ENCODE measurements at places on chromosomes 12 and 14. TPM values are rescaled to one million over a fixed set of nuclear protein-coding genes. Genes with fewer than 3 reads are reported as not detected.

Gene OR4E2
- not detected for total RNA-seq

Gene OR4K17
- not detected for total RNA-seq

Gene ANO2
- not detected for total RNA-seq

Gene KRT74
- not detected for total RNA-seq

Gene NGB
- not detected for total RNA-seq

Gene TAOK3
- total RNA-seq = 28.0 TPM

Gene KRT6C
- not detected for total RNA-seq

Gene KLRC3
- total RNA-seq = not detected

Gene CFAP251
- total RNA-seq = 4.2 TPM

Gene VDR
- total RNA-seq = 13.4 TPM

Gene PZP
- not detected for total RNA-seq

Gene MYH6
- total RNA-seq = not detected

Gene BICDL1
- not detected for total RNA-seq

DNA sequence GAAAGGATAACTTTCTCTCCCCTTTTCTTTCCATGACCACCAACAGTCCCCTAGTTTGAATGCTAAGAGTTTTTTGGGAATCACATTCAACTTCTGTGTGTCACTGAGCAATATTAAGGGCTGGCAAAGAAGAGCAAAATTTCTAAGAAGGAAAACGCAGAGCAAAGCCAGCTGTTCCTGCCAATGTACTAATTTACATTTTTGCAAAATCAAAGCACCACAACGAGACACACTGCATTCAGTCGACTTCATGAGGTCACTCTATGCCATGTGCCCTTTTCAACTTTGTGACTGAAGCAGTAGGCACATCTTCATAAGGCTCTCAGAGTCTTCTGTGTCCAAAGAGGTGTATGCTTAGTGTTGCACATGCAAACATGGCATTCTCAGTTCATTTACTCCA is 66.4 kb downstream of the PTPRR start:
- no peak for DNase-seq

GRCh38 chr12:11765421-11765816 is 115.9 kb downstream of the ETV6 start:
- no peak for DNase-seq

DNA sequence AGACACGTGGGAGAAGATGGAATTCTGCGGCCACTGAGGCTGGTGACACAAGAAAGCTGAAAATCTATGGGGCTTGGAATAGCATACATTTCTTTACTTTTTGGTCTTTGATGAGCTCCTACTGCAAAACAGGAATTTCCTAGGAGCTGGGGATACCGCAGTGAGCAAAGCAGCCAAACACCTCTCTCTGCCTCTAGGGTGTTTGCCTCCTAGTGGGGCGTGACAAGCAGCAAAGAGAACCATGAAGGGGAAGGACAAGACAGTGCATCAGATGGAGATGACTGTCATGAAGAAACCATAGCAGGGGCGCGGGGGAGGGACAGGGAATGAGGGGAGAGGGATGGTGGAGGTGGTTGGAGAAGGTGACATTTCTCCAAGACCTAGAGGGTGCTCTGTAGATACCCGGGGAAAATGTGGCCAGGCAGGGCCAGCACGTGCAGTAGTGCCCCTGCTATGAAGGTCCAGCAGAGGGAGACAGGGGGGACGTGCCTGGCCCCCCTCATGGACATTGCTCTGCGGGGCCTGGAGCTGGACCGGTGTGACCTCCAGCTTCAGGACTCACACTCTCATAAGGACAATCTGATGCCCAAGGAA is 58.6 kb downstream of the SERPINA3 start:
- no peak for DNase-seq

DNA sequence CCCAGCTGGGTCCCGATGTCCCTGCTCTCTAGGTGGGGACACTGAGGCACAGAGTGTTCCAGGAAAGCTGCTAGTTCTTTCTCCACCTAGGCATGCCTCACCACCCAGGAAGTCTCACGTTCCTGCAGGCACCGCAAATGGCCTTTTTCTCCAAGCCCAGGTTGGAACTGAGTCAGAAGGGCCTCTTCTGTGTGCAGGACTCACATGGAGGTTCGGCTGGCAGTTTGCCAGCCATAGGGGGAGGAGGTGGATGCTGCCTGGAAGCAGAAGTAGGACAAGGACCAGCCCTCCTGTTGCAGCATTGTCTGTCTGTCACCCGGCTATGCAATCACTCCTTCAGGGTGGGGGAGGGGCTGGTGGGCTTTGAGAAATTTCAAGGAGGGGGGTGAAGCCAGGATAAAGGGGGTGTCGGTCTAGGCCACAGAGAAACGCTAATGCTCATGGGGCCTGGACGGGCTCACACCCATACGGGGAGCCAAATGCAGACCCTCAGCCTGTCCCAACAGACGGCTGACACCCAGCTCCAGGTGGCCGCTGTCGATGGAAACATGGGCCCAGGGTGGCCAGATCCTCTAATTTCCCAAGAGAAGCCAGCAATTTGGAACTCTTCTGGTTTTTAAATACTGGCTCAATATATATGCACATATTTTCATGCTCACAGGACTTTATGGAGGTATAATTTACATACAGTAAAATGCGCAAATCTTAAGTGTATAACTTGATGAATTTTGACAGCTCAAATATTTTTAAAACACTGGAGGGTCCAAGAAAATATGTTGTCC is 120.5 kb downstream of the PHETA1 start:
- no peak for DNase-seq

DNA sequence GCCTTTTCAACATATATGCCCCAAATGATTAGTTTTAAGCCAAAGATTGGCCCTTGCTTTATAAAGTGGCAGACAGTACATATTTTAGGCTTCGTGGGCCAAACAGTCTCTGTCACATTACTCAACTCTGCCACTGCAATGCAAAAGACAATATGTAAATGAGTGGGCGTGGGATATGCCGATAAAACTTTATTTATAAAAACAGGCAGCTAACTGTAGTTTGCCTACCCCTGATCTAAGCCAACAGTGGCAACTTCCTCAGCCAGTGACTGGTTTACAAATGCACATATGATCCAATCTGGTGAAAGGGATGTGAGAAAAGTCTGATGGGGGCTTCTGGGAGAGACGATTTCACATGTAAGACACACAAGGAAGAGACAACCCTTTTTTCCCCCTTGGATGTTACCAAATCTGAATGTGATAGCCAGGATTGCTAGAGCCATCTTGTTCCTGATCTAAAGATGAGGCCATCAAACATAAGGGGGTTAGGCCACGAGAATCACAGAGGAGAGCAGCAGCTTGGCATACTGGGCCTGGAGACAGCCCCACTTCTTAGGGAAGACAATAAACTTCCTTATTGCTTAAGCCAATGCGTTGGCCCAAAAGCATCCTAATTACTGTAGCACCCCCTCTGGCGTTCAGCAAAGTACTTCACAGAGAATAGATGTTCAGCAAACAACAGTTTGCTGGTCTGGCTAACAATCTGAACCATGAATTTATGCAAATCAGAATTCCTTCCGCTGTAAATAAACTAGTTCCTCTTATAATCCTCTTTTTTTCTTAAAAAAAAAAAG is 75.2 kb upstream of the TMCC3 start:
- peak; percentile 10 for DNase-seq

GRCh38 chr12:67082221-67082620 is 186.9 kb upstream of the CAND1 start:
- DNase-seq = no peak

DNA sequence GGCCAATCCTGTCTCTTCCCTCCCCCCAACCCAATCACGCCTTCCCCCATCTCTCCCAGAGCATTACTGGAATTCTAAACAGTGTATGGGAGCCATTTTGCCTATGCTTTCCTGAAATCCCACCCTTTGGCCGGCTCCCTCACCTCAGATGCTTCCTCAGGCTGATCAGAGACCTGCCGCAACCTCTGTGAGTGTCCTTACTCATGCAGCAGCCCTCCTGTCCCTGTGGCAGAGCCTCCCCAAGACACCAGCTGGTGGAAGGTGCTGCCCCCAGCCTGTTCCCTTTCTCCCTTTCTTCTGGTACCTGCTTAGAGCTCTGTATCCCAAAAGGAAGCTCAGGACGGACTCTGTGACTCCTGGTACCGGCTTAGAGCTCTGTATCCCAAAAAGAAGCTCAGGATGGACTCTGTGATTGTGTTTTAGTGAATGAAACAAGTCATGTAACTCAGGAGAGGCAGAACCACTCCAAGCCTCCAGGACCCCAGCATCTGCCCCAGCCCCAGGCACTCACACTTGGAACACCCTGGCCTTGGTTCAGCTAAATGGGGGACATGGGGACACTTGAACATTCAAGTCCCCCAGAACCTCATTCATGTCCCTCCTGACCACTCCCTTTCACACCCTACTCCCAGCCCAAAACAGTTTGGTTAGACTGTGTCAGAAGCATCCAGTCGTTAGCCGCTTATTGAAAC is 29.3 kb upstream of the RIN3 start:
- no peak for DNase-seq

DNA sequence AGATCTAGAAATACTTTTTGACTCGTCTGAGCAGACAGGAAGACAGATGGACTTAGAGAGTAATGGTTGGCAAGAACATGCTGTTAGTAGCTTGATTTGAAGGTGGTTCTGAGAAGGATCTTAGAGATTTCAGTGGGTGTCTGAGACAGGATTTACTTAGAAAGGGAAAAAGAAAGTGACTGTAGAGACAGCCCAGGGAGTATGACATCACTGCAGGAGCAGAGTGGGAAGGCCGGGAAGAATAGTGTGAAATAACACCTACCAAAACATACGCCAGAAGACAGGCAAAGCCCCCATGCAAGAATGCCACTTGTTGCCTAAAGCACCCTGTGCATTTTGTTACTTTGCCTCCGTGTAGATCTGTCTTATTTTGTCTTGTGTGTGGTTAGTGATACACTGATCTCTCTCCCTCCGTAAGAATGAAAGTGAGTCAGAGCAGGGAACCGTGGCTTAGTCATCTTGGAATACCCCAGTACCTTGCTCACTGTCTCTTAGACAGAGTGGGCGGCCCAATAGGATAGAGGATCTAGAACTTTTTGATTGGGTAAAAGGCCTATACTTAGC is 161.3 kb upstream of the IFNG-AS1 start:
- peak; percentile 94 for DNase-seq

DNA sequence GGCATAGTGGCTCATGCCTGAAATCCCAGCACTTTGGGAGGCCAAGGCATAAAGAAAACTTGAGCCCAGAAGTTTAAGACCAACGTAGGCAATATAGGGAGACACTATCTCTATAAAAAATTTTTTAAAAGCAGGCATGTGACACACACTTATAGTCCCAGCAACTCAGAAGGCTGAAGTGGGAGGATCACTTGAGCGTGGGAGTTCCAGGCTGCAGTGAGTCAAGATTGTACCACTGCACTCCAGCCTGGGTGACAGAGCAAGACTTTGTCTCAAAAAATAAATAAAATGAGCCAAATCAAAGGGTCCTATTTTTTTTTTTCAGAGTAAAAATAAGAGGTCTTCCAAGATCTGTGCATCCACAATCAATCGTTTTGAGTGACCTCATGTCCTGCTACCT is 237.6 kb downstream of the SLC16A7 start:
- no peak for DNase-seq

DNA sequence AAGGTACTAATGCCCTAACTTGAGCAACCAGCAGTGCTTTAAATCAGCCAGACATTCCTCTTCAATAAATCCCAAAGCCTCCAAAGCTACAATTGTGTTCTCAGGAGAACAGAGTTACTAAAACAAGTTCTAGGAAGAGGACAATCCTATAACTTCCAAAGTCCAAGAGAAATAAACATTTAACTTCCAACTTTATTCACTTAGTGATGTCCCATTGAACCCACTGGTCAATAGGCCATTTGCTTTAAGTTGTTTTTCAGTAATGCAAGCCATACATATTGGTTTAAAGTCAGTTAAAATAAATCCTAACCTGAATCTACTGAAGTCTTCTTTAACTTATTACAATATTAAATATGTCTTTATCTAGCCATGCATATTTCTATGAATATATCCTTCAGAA is 165.4 kb downstream of the PAWR start:
- no peak for DNase-seq

GRCh38 chr12:19129122-19129485 is 429 bp upstream of the PLEKHA5 start:
- DNase-seq = no peak

DNA sequence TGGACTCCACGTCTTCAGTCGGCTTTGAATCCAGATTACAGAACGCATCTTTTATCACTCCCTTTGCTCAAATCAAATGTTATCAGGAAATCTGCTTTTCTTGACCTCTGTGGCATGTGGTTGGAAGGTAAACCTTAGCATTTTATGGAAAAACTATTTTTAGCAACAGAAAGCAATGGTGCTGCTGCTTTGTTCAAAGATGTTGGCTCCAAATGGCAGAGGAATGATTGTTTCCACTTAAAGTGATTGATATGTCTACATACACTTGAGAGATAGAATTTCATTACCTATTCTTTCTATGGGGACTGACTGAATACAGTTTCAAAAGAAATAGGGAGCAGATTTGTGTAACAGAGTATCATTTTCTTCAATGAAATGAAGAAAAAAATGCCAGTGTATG is 761.2 kb downstream of the NOVA1 start:
- DNase-seq = no peak

- DNase-seq = no peak
Observed at GRCh38 chr14:90023176-90023896, 38.5 kb upstream of the KCNK13 start.

DNA sequence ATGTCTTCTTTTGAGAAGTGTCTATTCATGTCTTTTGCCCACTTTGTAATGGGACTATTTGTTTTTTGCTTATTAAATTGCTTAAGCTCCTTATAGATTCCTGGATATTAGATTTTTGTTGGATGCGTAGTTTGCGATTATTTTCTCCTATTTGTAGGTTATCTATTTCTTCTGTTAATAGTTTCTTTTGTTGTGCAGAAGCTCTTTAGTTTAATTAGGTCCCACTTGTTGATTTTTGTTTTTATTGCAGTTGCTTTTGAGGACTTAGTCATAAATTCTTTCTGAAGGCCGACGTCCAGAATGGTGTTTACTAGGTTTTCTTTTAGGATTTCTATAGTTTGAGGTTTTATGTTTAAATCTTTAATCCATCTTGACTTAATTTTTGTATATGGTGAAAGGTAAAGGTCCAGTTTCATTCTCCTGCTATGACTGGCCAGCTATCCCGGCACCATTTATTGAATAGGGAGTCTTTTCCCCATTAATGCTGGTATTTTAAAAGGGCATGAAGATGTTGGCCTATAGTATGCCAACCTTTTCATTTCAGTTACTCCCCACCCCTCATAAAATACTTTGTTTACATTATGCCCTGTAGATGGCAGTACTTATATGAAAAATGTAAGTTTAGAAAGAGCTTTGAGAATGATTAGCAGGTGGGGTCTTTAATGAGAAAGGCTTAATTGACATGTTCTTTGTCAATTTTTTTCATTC is 62.9 kb upstream of the PSMA6 start:
- DNase-seq = no peak

DNA sequence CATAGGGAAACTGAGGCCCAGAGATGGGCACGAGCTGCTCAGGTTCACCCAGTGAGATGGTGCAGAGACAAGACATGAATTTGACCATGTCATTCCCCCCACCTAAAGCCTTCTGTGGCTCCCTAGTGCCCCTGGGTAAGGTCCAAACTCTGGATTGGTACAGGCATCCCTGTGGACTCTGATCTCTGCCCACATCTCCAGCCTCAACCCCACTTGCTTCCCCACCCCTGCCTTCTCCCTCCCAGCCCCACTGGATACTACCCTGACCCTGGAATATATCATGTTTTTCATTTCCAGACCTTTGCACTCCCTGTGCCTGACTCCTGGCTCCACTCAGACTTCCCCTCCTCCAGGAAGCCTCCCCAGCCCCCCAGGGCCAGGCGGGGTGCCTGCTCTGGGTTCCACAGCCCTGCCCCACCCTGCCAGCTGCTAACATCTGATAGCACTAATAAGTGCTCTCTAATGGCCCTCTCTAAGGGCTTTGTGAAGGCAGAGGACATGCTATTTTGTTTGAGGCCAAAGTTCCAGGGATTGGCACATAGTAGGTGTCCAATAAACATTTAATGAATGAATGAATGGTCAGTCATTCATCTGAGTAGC is 1.1 kb upstream of the SDSL start:
- no peak for DNase-seq
